Thymus (tissue), 14 donors: ENCODE measurements at places on chromosomes 2 and 18. TPM values are rescaled to one million over a fixed set of nuclear protein-coding genes. Genes with fewer than 3 reads are reported as not detected.
A peak's percentile ranks its signal among the peaks of the same experiment; 100 is the strongest.

- H3K4me3 ChIP-seq: peak overlapping the region; percentile 47
- H3K36me3 ChIP-seq: no peaks in the 10 kb centered on the region
- peaks cover 33% of the 10 kb centered on the region for H3K27me3 ChIP-seq
- no peak for DNase-seq
Measured at GRCh38 chr2:26178746-26179436, 6.0 kb downstream of the GAREM2 start.

- no peaks in the 10 kb centered on the region for H3K4me1 ChIP-seq
- H3K27ac ChIP-seq: no peak overlapping the region
- no peaks in the 10 kb centered on the region for H3K27me3 ChIP-seq
- no peak overlapping the region for H3K4me3 ChIP-seq
- no peaks in the 10 kb centered on the region for H3K36me3 ChIP-seq
Measured at GRCh38 chr2:225137971-225138370, 95.7 kb upstream of the DOCK10 start.

DNA sequence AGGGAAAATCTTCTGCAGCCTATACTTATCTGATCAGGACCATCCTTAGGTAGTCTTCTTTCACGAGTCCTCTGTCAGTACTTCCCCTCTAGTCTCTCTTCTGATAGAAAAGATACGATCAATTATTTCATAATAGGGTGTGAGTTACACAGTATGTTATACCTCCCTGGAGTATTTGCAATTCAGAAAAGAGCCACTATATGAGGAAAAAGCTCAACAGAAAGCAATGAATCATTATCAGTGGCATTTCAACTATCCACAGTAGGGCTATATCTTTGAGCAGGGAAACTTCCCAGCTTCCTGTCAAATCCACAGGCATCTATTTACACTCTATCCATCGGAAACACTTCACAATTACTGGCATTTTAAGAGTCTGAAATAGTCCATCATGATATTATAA, 105.3 kb upstream of the ACVR2A start:
- H3K4me1 ChIP-seq: no peaks in the 10 kb centered on the region
- H3K27ac ChIP-seq: no peak overlapping the region
- no peak overlapping the region for H3K4me3 ChIP-seq
- DNase-seq: no peak
- H3K36me3 ChIP-seq: no peaks in the 10 kb centered on the region

DNA sequence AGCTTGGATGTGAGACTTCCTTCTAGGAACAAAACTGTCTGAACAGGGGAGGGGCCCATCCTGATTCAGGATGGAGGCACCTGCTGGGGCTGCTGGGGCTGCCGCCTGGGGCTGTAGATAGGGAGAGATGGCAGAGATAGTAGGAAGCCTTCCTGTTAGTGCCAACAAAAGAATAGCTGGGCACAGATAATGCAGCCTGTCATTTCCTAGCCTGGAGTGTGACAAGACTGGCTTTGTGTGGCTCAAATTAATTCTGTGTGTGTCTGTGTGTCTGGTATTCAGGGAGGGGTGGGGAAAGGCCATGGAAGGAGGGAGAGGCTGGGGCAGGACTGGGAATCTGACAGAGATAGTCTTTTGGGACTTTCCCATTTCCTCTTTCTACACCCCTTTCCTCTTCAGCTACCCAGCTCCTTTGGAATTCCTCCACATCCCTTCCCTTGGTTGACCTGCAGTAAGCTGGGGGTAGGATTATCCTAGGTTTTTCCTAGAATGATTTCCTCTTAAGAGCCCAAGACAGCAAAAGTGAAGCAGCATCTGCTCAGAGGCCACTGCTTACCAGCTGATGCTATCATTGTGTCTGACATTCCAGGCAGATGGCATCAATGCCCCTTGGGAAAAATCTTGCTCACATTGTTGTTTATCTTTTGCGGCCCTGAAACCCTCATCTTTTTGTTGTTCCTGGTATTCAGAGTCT, 144.9 kb upstream of the LHCGR start:
- no peak for DNase-seq
- no peaks in the 10 kb centered on the region for H3K4me1 ChIP-seq
- no peak overlapping the region for H3K27ac ChIP-seq
- H3K36me3 ChIP-seq: no peaks in the 10 kb centered on the region
- H3K27me3 ChIP-seq: no peaks in the 10 kb centered on the region

DNA sequence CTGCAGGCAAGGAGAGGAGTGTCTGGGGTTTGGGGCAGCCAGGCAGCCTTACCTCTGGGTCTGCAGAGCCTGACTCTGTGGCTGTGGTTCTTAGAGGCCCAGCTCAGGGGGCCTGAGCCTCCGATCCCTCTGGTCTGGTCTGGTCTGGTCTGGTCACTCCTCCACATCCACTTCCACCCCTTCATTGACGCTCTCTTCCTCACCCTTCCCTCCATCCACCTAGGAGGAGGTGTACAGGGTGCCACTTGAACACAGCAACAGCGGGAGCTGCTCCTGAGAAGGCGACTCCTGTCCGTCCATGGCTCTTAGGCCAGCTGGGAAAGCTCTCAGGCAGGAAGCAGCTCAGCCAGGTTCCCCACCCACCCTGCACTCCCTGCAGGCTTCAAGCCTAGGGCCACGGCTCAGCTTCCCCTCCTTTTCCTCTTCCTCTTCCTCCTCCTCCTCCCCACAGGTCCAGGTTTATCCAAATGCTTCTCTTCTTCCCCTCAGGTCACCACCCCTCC, 16.9 kb downstream of the GPR55 start:
- H3K27ac ChIP-seq: no peak overlapping the region
- no peak overlapping the region for H3K4me3 ChIP-seq
- H3K27me3 ChIP-seq: no peaks in the 10 kb centered on the region
- no peak for DNase-seq
- H3K4me1 ChIP-seq: peaks cover 46% of the 10 kb centered on the region

Gene MYO7B
- total RNA-seq: 4.4 TPM

Gene FBXO15
- 5.1 TPM for total RNA-seq
